8988T (cell line): ENCODE measurements at places on chromosomes 11 and 22.

DNA sequence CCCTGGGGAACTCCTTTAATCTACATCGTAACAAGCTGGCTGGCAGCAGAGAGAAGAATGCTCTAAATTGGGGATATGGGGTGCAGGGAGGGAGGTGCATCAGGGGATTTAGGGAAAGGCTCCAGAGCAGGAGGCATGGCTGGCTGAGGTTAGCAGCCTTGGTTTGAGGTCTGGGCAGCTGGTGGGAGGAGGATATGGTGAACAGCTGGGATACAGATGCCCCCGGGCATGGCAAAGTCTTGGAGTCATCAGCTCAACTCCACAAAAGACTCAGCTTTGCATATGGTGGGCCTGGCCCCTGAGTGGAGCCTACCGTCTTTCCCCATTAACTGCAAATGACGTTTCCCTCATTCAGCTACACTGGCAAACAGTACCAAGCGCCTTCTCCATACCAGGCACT, 5.4 kb downstream of the FAM83F start:
- DNase-seq: no peak

DNA sequence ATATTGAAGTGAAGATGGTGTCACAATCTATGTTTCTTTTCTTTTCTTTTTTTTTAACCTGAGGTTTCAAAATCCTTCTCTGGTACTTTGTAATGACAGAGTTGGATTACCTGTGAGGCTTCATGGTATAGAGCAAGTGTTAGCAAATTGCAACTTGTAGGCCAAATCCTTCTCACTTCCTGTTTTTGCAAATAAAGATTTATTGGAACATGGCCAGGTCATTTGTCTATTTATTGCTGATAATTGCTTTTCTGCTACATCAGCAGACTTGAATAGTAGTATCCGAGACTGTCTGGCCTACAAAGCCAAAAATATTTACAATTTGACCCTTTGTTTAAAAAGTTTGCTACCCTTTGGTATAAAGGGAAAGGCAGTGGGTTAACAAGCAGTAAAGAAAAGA, 1059.4 kb upstream of the CCDC90B start:
- no peak for DNase-seq

DNA sequence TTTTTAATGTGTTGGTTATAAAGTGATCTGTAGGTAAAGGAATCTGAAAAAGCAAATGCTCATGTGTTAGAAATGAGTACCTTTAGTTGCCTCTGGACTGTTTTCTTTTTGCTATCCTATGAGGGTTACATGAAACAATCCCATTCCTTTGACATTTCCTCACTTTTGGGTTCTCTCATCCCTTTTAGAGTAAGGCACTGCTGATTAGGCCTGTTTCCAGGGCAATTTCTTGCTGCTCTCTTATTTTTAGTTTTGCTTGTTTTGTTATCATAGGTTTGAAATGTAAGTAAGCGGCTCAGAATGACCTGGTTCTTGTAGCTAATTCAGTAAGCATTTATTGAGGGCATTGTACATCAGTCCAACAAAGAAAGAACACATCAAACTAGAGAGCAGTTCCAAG, 138.9 kb downstream of the DDX10 start:
- no peak for DNase-seq

- DNase-seq: no peak
Measured at GRCh38 chr11:32118025-32118974, 27.4 kb downstream of the RCN1 start.

DNA sequence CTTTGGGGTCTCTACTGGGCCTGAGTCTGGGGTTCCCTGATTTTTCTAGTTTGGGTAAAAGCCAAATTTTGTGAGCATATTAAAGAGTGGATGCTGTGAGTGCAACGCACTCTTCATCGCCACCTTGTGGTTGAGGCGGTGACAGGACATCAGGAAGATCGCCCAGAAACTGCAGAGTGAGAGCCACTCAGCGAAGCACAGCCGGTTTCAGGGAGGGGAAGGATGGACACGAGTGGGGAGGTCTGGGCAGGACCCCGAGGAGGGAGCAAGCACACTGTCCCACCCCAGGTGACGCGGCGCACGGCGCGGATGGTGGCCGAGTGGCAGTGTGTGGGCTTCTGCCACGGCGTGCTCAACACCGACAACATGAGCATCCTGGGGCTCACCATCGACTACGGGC, 9.1 kb downstream of the SELENOO start:
- no peak for DNase-seq

- no peak for DNase-seq
Measured at GRCh38 chr11:117575856-117576255, 221.2 kb downstream of the DSCAML1 start.

DNA sequence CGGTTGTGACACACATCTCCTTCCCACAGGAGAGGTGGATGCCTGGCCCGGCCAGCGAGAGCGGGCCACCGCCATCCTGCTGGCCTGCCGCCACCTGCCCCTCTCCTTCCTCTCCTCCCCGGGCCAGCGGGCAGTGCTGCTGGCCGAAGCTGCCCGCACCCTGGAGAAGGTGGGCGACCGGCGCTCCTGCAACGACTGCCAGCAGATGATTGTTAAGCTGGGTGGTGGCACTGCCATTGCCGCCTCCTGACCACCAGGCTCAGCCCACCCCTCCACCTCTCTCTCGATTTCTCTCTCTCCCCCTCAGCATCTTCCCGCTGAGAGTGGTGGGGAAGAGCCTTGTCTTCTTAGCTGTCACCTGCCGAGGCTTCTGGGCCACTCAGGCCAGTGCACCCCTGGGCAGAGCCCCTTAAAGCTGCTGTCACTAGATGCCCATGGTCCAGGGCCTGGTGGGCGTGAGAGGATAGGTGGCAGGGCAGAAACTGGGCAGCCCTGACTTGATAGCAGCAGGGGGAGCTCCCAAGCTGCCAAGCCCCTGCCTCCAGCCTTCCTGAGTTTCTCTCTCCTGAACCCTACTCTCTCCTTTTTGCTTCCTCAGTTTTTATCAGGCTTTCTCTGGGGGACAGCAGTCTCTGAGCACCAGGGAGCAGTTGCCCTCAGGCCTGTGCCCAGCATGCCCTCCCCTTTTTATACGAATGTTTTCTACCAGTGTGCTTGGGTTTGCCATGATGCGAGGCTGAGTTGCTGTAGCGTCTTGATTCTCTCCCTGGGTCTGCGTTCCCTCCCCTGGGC, 9.3 kb downstream of the SHISA8 start:
- DNase-seq: no peak

- DNase-seq: no peak
Measured at GRCh38 chr11:106585061-106585460, 433.2 kb downstream of the GUCY1A2 start.

GRCh38 chr22:38305471-38306448, 11.5 kb downstream of the CSNK1E start:
- DNase-seq: no peak

GRCh38 chr11:14927146-14927545, 35.1 kb upstream of the CYP2R1 start:
- no peak for DNase-seq

- DNase-seq: no peak
Measured at GRCh38 chr11:4006946-4007680, 87.5 kb upstream of the RRM1 start.

DNA sequence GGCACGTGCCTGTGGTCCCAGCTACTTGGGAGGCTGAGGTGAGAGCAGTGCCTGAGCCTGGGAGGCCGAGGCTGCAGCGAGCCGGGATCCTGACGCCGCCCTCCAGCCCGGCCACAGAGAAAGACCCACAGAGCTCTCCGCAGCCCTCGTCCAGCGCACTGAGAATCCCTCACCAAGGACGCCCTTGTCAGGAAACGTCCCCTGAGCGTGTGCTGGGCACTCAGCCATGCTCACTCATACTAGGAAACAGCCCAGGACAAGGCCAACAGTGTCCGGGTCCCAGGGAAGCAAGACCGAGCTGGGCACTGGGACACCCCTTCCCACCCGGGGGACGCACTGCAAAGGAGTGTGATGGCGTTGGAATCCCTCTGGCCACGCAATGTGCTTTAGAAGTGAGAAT, 14.5 kb downstream of the DEAF1 start:
- no peak for DNase-seq

DNA sequence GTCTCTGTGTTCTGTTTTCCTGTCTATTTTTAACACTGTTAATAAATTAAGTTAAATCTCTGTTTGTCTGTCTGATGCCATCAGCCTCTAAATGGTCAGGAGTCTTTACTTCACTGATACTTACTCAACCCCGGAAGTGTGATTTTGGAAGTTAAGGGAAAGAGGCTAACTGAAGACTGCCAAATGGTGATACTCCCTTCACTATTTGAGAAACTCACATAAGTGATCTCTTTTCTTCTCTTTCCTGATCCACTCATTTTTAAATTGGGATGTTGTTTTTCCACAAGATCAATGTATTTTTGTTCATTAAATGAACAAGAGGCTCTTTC, 389 bp upstream of the CASP12 start:
- no peak for DNase-seq

DNA sequence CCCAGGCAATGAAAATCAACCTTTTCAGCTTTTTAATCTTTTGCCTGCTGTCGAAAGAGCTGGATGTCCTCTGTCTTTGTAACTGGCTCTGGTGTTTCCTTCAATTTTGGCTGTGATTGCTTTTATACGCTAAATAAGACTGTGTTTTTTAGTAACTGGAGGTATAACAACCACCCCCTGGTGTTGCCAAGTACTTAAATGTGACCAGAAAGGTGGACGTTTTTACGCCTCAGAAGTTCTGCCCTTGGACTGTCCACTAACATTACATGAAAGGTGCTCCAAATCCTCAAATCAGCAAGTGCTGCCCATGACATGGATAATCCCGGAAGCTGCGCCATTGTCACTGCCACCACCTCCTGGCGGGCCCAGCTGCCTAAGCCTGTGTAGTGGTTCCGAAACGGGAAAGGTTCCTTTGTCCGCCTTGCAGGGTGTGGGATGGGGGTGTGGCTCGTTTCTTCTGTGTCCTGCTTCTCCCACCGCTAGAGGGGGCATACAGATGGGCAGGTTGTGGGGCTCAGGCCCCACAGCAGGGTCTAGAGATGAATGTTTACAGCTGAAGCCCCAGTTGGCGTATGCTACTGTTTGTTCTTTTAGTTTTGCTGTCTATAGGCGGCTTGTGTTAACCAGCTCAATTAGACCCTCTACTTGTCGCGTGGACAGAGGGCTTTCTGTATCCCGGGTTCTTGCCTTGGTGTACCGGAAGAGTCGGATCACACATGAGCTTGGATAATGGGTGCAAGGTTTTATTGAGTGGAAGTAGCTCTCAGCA, 82.2 kb upstream of the SEPTIN5 start:
- peak; percentile 63 for DNase-seq

DNA sequence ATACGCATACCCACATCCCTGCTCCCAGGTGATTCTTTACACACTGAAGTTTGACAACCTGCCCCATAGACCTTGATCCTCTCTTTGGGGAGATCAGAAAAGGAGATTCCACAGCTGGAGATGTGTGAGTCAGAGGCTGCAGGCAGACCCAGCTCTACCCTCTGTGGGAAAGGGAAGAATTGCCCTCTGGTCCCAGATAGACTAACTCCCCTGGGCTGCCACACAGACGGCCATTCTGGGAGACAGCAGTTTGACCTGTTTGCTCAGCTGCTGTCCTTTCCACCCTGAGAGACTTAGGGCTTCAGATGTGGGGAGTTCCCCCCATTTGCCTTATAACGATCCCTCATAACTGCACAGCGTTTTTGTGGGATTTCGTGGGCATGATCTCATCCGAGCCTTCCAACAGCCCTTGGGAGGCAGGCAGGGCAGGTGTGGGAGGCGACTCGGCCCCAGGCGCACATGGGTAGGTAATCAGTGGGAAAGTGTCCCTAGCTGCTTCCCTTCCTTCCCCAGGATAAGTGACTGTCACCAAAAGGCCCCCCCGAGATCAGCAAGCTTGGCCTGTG, 14.1 kb downstream of the FAM83F start:
- DNase-seq: no peak

- peak; percentile 43 for DNase-seq
Measured at GRCh38 chr11:75667255-75667830, 1.5 kb downstream of the MAP6 start.

DNA sequence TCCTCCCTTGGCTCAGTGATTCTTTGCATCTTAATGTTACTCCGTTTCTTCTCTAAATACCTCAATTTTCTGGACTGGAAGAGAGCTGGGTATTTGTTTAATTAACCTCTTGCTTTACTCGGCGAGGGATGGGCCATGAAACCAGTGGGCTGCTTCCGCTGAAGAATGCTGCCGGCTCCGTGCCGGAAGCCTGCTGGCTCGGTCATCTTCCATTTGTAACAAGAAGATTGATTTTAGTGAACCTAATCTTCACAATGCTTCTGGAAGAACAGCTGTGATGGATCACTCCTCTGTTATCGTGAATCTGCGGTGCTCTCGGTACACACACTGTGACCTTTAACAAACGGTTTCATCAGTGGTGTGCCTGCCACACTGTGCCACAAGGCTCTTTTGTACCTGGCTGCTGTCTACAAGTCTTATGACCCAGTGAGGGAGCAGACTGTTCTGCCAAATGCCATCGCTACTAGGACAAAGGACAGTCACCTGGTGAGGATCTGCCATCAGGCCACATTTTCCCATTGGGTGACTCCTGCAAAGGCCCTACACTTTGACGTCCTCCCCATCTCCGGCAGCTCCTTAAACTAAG, 25.3 kb upstream of the PARVB start:
- DNase-seq: no peak

- no peak for DNase-seq
Measured at GRCh38 chr11:127109796-127110480, 109.4 kb upstream of the KIRREL3 start.

DNA sequence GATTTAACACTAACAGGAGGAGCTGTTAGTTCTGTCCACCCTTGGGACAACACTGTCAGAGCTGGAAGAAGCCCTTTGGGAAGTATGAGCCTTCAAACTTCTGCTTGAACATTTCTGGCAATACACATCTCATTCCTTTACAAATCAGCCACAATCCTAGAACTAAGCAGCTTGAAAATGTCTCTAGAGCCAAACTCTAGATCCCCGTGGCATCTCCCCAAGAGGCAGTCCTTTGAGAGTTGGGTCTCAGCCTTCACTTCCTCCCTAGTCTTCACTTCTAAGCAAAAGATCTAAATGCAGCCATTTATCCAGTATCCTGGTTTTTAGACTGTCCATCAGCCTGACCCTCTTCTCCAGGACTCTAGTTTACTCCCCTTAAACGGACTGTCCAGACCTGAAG, 26.9 kb downstream of the ARFGAP2 start:
- DNase-seq: no peak

GRCh38 chr11:11169715-11170351, 183.2 kb downstream of the CSNK2A3 start:
- no peak for DNase-seq

- DNase-seq: no peak
Measured at GRCh38 chr11:44493383-44493782, 72.1 kb upstream of the CD82 start.

- no peak for DNase-seq
Measured at GRCh38 chr11:113188371-113188834, 126.0 kb upstream of the TTC12 start.

DNA sequence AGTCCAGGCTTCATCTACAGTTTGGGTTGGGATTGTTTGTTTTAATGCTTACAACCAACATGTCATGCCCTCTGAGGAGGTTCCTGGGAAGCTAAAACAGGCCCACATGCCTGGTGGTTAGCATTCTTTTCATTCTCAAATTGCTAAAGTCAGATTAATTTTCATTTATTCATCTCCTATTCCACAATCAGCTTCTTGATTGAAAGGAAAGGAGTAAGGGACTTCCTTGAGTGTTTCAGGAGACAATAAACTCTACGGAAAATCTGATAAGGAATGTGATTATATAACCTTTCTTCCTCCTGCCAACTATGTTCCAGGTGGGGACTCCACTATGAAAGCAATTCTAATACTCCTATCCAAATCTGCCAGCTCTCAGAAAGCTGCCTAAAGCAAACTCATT, 30.8 kb downstream of the MRTFA start:
- no peak for DNase-seq
